ENCODE measurements at places on chromosomes 2 and 18.

GRCh38 chr18:32879497-32879896, 106.7 kb upstream of the KLHL14 start:
- no peak for DNase-seq

DNA sequence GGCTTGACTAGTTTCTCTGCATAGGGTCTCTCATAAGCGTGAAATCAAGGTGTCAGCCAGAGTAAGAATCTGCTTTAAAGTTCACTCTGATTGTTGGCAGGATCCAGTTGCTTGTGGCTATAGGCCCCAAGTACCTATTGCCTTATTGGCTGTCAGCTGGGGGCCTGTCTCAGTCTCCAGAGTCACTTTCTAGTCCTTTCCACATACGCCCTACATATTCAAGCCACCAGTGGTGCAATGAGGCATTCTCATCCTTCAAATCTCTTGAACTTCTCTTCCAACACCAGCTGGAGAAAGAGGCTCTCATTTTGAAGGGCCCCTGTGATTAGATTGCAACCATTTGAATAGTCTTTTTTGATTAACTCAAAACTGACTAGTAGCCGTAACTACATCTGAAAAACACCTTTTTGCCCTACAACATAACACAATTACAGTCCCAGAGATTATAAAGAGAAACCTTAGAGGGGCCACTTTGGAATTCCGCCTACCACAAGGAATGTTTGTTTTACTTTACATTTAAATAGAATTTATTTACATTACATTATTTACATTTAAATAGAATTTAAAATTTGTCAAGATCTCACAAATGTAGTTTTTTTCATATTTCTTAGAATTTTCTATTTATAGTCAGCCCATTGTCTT, 520.1 kb downstream of the DSC3 start:
- DNase-seq, result no peak

DNA sequence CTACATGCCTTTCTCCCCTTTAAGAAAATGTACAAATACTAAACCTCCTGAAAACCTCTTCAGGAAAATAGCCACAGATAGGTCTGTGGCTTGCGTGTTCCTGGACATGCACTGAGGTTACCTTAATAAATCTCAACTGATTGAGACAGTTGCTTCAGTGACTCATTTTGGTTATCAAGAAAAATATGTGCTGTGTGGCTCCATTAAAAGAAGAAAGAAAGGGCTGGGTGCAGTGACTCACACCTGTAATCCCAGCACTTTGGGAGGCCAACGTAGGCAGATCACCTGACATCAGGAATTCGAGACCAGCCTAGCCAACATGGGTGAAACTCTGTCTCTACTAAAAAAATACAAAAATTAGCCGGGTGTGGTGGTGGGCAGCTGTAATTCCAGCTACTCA, 27.1 kb downstream of the CREG2 start:
- DNase-seq, result no peak

- DNase-seq, result no peak
Observed at GRCh38 chr2:217684431-217685254, 318.2 kb downstream of the TNS1 start.

- no peak for DNase-seq
Observed at GRCh38 chr18:8615397-8616027, 6.3 kb downstream of the RAB12 start.

GRCh38 chr2:76613330-76613729, 902.6 kb upstream of the GCFC2 start:
- no peak for DNase-seq

DNA sequence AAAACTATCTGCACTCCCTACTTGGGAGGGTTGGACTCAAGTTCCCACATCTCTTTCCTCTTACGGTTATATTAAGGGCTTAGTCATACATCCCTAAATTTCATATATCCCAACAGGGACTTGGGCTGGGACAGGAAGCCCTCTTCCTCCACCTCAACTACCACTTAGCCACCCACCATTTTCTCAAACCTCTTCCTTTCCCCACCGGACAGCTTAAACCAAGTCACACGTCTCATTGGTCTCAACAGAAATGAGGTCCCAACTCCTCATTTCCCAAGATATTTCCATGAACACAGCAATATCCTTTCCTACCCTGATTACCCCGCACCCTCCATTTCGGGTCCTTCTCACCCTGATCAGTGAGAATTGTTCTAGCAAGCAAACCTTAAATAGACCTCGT, 736 bp downstream of the ZSCAN30 start:
- no peak for DNase-seq

DNA sequence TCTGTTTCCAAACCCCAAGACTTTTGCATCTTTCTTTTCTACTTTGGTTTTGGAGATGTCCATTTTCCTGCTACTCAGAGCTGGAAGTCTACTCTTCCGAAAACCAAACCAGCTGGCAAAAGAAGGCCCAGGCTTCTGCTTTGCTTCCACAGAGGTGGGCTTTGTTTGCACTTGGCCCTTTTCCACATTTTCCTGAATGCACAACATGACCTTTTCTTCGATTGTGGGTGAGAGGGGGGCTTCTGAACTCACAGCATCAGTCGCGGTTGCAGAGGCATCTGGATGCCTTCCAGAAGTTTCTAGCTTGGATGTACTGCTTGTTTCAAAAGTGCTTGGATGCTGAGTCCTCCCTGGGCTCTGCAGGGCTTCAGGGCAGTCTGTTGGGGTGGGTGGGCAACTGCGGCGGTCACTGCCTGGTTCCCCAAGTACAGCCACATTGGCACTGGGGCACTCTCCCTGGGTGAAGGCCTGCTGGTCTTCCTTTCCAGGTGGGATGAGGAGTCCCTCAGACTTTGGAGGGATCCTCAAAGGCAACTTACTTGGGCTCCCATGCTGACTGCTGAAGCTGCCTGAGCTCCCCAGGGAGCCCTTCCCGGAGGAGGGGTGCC, 112.3 kb upstream of the LYPD1 start:
- DNase-seq, result no peak

- no peak for DNase-seq
Observed at GRCh38 chr18:44802508-44802907, 121.8 kb downstream of the SETBP1 start.

DNA sequence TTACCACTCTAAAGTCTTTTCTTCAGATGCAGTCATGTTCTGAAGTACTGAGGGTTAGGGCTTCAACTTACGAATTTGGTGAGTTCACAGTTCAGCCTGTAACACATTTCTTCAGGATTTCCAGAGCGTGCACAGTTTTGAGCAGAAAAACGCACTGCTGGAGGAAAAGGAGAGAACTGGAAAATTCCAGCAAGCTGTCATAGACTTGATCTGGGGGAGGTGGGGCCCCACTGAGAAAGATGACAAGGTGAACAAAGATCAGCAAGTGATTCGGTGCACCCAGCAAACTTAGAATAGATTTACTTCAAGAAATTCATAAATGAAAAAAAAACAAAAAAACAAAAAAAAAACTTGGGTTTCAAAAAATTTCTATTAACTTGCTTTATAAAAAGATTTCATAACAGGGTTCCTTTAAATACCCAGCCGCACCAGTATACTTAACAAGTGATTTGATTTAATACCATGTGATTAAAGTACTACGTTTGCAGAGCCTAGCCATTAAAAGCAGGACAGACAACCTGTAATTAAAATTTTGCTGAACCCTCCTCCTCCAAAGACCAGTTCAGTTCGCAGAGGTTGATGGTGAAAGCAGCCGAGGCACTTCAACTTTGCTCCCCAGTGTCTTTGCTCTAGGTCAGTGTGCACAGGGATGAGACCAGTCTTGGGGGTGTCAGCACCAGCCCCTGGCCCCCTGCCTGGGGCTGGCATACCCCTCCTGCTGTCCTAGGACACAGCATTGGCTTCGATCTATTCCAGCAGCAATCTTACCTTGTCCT, 30.5 kb downstream of the CTIF start:
- DNase-seq, result no peak

- DNase-seq, result no peak
Observed at GRCh38 chr2:111702119-111702803, 181.7 kb downstream of the ANAPC1 start.

DNA sequence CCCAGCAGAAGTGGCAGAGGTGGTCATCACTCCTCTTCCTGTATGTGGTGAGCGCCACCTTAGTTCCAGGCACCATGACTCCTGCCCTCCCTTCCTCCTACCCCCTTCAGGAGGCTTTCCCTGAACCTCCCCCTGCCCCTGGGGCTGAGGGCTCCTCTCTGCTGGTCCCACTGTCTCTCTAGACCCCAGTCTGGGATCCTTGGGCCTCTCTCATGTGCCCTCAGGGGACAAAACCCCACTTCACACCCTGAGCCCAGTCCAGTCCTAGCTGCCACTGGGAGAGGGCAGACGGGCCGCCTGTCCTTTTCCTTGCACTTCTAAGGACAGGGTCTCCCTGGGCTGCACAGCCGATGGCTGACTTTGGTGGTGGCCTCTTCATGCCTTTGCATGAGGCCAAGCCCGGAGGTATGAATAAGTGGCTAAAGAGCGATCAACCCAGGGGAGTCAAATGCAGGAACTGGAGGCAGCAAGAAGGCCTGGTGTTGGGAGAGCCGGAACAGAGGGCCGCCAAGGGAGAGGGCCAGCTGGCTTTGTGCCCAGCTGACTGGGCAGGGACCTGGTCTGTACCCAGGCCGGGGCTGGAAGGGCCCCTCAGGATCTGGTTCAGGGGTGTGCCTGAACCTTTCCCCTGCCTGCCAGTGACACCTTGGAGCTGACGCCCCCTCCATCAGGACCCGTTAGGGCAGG, 29.5 kb downstream of the GLI2 start:
- DNase-seq, result no peak

- DNase-seq, result no peak
Observed at GRCh38 chr18:38115201-38115600, 549.6 kb upstream of the CELF4 start.

DNA sequence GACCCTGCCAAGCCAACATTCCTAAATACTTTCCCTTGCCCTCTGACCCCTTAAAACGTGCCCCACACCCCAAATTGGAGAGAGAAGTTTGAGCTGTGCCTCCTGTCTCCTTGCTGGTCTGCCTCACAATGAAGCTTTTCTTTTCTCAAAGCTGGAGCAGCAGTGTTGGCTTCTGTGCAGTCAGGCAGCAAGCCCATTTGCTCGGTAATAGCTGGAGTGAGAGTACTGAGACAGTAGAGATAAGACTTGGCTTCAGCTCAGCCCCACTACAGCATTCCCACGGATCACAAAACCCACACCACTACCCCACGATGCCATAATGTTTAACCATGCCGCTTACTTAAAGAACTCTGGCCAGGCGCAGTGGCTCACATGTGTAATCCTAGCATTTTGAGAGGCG, 73.0 kb downstream of the NCAPH start:
- no peak for DNase-seq

- DNase-seq, result no peak
Observed at GRCh38 chr18:29157057-29157780, 980.3 kb upstream of the CDH2 start.

DNA sequence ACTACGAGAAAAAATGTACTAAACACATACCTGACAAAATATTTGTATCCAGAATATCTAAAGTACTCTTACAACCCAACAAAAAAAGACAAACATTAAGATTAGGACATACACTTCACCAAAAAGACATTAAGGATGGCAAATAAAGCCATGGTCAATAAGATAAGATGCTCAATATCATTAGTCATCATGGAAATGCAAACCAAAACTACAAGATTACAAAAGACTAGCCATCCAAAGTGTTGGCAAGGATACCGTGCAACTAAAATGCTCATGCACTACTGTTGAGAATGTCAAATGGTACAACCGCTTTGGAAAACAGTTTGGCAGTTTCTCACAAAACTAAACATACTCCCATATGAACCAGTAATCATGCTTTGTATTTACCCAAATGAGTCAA, 29.7 kb downstream of the MAP3K2 start:
- DNase-seq, result no peak

- no peak for DNase-seq
Observed at GRCh38 chr18:27278131-27278530, 93.0 kb upstream of the CHST9 start.

DNA sequence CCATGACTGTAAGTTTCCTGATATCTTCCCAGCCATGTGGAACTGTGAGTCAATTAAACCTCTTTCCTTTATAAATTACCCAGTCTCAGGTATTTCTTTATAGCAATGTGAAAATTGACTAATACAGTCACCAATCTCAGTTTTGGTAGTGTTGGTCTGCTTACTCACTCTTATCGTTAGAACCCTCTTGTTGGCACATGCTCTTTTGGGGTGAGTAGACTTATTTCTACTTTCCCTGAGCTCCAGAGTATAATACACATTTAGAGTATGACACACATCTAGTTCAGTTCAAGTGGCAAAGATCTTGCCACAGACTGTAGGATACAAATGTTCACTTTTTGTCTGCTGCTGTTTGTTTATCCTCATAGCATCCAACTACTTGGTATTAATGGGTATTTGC, 347.5 kb upstream of the CELF4 start:
- DNase-seq, result no peak

GRCh38 chr2:168039881-168040280, 207.5 kb downstream of the STK39 start:
- DNase-seq, result no peak

GRCh38 chr18:59514203-59514602, 155.1 kb upstream of the LMAN1 start:
- DNase-seq, result no peak

DNA sequence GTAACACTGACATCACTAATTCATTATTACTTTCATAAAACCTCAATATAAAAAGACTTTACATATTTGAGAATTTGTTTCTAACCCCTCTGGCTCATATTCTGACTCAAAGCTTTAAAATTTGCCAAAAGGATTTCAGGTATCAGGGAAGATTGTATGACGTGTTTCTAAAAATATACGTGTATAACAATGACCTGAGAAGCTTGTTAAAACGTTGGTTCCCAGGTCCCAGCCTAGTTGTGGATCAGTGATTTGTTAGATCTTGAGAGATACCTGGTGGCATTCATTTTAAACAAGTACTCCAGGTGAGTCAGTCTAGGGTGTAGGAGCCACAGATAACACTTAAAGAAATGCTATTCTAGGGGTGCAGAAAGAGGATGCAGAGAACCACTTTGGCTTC, 1096.8 kb upstream of the NXPH2 start:
- no peak for DNase-seq

GRCh38 chr2:76998152-76998551, 524.0 kb downstream of the LRRTM4 start:
- no peak for DNase-seq

DNA sequence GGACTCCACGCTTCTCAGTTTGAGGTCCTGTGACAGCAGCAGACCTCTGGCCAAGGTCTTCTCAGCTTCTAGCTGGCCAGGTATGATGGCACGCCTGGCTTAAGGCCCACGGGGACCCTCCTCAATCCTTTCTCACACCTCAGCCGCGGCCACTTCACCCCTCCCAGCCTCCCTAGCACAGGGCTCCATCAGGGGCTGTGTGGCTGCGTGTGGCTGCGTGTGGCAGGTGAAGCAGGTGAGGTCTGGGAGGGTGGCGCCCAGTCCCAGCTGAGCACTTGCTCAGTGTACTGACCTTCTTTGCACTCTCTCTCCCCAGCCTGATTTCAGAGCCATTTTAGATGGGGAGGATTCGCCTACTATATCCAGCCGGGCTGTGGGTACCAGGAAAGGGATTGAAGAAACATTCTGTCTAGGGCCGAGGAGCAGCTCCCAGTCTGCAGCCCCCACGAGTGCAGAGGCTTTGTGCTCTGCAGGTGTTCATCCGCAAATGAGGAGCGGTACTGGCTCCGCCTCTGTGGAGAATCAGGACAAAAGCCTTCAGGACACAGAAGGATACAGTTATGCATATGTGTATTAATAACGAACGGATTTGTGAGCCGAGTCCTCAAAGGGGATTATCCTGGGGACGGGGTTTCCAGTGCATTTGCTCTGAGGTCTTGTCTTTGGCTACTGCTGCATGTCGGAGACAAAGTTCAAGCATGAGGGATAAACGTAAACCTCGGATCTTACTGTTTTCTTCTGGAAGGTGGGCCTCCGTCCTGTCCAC, 236.9 kb upstream of the RAB6C start:
- no peak for DNase-seq

- DNase-seq, result no peak
Observed at GRCh38 chr18:63844254-63844653, 43.3 kb upstream of the SERPINB2 start.
